ENCODE measurements at places on chromosomes 16 and 17.

- DNase-seq = no peak
Measured at GRCh38 chr17:4959261-4959965, 8.2 kb downstream of the SPAG7 start.

DNA sequence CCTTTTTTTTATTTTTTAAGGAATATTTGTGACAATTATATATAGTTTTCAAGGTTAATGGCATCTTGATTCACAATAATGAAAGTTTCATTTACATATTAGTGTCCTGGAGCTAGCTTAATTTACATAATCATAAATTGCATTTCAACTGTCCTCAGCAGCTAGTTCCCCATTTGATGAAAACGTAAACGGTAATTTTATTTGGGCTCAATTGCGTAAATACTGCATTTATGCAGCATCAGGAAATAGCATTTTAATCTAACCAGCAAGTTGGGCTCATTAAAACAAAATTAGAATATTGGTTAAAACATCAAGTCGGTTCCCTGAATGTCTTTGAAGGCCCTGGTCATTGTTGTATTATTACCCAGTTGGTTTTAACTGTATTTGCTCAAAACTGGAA, 136.8 kb upstream of the CDH5 start:
- DNase-seq = no peak

DNA sequence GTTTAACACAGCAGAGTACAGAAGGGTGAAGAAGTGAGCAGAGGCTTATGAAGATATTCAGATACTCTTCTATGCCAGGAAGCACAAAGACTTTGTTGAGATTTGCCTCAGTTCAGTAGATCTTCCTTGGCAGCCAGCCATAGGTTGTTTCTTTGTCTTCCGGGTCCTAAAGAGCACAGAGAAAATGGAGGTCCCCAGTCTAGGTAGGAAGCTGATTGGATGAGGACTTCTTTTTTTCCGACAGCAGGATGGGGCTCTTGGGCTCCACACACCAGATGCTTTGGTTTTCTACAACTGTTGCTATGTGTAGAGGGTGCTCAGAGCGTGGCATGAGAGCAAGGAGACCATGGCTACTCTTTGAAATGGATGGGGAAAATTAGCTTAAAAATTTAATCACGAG, 8.3 kb upstream of the CDC6 start:
- no peak for DNase-seq

- no peak for DNase-seq
Measured at GRCh38 chr17:55482591-55483389, 28.5 kb downstream of the SMIM36 start.

- DNase-seq = no peak
Measured at GRCh38 chr16:49608779-49609178, 235.2 kb downstream of the C16orf78 start.

DNA sequence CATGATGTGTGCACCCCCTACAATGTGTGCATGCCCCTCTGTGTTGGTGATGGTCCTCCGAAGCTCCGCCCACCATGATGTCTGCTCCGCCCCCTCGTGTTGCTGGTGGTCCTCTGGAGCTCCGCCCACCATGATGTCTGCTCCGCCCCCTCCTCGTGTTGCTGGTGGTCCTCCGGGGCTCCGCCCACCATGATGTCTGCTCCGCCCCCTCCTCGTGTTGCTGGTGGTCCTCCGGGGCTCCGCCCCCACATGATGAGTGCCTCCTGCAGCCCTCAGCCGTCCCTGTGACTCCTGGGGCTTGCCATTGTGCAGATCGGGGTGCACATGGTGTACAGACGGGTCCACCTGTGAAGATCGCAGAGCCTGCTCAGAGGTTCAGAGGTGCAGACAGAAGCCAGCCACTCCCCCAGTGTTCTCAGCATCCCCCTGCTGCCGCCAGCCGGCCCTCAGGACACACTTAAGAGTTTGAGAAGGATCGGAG, 129.1 kb upstream of the CHMP6 start:
- no peak for DNase-seq
